ENCODE measurements at places on chromosomes 3 and 15. TPM values are rescaled to one million over a fixed set of nuclear protein-coding genes. Genes with fewer than 3 reads are reported as not detected.

The CCDC9B gene
- 1.4 TPM for total RNA-seq

The VPS18 gene
- total RNA-seq: 29.5 TPM

The SOX2 gene
- 188 TPM for total RNA-seq

The NME9 gene
- 6.9 TPM for total RNA-seq

The CPA3 gene
- total RNA-seq: 1.6 TPM
